ENCODE measurements at places on chromosomes 5 and 9.

DNA sequence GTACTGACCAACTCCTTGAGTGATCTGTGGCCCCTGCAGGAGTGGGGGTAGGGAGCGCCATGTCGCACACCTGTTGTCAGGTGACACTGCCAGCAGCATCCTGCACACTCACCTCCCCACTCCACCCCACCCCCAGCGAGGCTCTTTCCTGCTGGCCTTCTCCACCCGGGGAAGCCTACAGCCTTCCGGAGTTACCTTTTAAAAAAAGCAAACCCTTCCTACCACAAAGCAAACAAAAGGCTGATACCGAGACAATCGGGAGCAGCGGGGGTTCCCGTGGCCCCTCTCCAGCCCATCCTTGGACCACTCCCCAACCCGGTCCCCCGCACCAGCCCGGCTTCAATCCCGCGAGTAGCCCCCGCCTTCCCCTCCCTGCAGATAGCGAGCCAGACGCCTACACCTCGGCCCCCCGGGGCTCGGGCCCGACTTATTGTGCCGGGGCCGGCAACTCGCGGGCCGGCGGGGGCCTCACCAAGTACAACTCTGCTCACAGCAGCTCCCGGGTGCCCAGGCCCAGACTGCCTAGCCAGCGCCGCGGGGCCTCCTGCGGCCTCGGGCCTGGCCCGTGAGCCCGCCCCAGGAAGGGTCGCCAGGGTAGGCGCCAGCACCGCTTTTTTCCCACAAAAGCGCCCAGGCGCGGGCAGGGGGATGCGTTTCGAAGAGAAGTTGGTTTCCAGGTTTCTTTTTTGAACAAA, 724 bp downstream of the MACROH2A1 start:
- peak; percentile 54 for DNase-seq

DNA sequence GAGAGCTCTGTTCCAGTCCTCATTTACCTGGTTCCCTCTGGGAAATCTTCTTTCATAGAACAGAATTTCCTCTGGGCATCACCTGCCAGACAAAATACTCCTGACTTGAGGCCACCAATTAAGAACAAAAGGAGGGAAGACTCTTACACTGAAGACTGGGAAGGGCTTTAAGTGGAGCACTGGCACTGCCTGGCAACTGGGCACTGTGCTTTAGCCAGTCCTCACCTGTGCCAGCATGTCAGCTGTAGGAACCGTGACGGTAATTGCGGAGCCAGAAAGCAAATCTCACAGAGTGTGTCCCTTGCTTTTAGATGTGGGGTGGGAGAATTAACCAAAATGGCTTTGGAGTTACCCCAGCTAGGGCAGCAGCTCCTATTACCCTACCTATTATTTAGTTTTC, 40.6 kb downstream of the FAM219A start:
- DNase-seq, result no peak

- no peak for DNase-seq
Observed at GRCh38 chr9:134044944-134045343, 19.7 kb downstream of the BRD3OS start.

- no peak for DNase-seq
Observed at GRCh38 chr9:111812337-111812736, 17.6 kb upstream of the SHOC1 start.

- no peak for DNase-seq
Observed at GRCh38 chr5:73496984-73497457, 1.2 kb upstream of the BTF3 start.

GRCh38 chr5:123754908-123755307, 242.9 kb downstream of the CSNK1G3 start:
- no peak for DNase-seq

- no peak for DNase-seq
Observed at GRCh38 chr5:179994583-179995323, 76.8 kb downstream of the RNF130 start.
